ENCODE measurements at places on chromosomes 3 and 15. TPM values are rescaled to one million over a fixed set of nuclear protein-coding genes. Genes with fewer than 3 reads are reported as not detected.

DNA sequence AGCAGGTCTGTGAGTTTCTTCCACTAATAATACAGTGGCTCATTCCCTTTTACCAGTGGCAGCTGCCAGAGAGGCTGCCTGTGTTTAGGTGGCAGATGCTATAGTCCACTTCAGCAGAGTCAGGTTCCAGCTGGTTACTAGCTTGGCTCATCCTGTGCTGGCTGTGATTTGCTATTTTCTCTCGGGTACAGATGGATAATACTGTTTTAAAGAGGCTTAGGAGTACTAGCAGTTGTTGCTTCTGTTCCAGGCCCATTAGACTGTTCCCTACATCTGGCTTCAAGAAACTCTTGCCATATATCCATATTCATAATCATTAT lies 41.0 kb downstream of the ZNF609 start:
- no peak for DNase-seq

DNA sequence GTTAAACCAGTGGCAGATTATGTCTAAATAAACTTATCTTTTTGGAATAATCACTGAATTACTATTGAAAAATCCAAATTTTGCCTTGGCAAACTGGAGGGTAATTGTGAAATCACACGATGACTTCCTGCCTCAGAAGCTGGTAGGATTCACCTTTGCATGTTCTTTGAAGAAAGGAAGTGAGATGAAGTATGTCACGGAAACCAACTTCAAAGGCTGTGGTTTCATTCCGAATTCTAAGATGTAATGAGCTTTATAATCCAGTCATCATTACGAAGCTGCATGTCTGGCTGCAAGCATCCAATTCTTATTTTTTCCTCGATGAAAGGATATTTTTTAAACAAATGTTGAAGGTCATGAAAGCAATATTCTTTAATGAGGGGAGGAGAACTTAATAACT lies 15.0 kb upstream of the ZBED2 start:
- no peak for DNase-seq

- DNase-seq = no peak
Measured at GRCh38 chr15:68888419-68888818, 41.9 kb upstream of the SPESP1 start.

- DNase-seq = no peak
Measured at GRCh38 chr3:120102674-120103073, 8.4 kb upstream of the GSK3B start.

GRCh38 chr3:52159503-52159902 lies 5.3 kb upstream of the POC1A start:
- DNase-seq = no peak

DNA sequence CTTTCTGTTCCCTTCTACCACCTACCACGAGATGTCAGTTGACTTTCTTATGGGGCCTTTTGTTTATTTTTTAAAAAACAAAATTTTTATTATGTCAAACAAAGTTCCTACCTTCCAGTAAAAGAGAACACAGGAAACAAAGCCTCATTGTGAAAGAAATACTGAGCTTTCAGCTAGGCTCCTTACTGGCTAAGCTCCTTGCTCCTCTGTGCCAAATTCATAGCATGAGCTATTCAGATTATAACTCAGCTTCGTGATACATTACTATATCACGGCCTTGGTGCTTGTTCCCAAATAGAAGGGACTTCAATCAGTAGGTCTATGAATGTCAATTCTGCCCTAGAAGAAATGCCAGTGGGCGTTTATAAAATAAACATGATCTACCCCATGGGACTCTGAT lies 145.8 kb upstream of the CHRM5 start:
- DNase-seq = no peak

GRCh38 chr15:70089692-70089971 lies 8.1 kb downstream of the TLE3 start:
- no peak for DNase-seq

DNA sequence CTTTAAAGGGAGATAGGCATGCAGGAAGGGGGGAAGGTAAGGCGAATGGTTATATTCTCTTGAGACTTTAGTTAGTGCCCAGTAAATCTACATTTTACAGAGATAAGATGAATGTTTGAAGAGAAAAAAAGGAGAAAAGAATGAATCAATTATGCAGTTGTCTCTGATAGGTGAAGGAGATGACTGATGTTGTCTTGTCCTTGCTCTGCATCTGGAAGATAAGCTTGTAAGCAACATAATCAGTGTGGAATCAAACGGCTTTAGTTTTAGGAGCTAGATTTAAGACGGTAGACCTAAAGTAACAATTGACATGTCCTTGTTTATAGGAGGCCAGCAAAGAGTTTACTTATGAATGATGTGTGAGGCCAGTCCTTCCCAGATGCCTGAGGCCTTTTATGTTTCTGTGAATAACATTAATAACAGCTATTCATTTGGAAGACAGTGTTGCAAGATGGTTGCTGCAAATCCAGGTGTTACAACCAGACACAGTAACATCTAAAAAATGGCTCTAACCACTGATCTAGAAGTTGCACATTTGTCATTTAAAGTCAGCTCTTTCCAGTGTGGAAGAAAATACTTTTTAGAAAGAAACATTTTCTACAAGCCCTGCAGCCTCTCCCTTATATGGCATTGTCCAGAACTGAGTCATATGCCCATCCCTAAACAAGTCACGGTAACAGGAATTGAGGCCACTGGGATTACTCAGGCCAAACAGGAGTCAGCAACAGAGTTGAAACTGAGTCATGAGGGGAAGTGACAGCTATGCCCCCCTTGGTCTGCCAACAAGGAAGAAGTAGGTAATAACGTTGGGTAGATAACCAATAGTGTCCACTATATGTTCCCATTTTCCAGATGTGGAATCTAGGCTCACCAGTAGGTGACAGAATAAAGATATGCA lies 77.5 kb upstream of the FBN1 start:
- DNase-seq = peak; percentile 50

- no peak for DNase-seq
Measured at GRCh38 chr15:100720406-100720967, 118.1 kb downstream of the ASB7 start.

DNA sequence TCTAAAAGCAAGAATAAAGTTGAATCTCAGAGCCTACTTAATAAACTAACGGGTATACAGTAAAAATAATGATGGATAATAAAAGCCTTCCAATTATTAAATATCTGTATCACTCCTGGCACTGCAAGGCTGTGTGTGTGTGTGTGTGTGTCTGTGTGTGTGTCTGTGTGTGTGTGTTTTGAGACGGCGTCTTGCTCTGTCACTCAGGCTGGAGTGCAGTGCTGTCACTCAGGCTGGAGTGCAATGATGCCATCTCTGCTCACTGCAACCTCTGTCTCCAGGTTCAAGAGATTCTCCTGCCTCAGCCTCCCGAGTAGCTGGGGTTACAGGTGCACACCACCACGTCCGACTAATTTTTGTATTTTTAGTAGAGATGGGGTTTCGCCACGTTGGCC lies 62.5 kb downstream of the TBL1XR1 start:
- DNase-seq = no peak

- DNase-seq = no peak
Measured at GRCh38 chr15:29471757-29472156, 202.1 kb upstream of the NSMCE3 start.

DNA sequence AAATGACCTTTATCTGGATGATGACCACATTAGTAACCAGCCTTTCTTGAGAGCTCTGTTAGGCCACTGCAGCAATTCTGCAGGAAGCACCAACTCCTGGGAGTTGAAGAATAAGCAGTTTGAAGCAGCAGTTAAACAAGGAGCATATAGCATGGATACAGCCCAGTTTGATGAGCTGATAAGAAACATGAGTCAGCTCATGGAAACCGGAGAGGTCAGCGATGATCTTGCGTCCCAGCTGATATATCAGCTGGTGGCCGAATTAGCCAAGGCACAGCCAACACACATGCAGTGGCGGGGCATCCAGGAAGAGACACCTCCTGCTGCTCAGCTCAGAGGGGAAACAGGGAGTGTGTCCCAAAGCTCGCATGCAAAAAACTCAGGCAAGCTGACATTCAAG lies 252.8 kb upstream of the GOLGA6L4 start:
- DNase-seq = no peak

GRCh38 chr3:24343084-24343783 lies 151.4 kb downstream of the THRB start:
- DNase-seq = no peak

DNA sequence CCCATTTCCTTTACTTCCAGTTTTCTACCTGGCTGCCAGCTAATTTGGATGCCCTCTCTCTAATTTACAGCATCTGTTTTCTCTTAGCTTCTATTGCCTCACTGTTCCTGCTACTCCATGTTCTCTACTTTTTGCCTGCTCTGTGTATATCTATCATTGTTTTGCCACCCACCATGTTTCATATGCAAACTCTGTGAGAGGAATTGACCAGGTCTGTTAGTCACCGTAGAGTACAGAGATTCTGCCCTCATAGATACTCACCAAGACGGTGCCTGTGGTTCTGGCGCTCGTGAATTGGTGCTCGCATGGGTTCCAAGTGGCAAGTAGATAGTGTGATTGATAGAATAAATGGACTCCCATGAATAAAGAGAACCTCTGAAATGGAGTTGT lies 288.8 kb downstream of the CNTN6 start:
- no peak for DNase-seq

DNA sequence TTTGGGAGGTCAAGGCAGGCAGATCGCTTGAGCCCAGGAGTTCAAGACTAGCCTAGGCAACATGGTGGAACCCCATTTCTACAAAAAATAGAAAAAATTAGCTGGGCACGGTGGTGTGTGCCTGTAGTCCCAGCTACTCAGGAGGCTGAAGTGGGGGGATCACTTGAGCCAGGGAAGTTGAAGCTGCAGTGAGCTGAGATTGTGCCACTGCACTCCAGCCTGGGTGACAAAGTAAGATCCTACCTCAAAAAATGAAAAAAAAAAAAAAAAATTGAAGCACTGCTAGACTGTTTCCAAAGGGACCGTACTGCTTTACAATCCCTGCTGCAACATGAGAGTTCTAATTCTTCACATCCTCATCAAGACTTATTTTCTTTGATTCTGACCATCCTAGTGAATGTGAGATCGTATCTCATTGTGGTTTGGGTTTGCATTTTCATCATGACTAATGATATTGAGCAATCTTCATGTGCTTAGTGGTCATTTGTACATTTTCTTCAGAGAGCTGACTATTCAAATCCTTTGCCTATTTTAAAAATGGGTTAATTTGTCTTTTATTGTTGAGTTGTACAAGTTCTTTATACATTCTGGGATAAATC lies 10.8 kb downstream of the CMTM8 start:
- no peak for DNase-seq

- no peak for DNase-seq
Measured at GRCh38 chr3:61136191-61136590, 115.1 kb downstream of the FHIT start.

- DNase-seq = no peak
Measured at GRCh38 chr3:15629860-15630597, 28.5 kb downstream of the BTD start.

- no peak for DNase-seq
Measured at GRCh38 chr3:110625201-110625747, 446.3 kb upstream of the NECTIN3 start.

- DNase-seq = no peak
Measured at GRCh38 chr15:98684995-98685525, 36.7 kb downstream of the IGF1R start.

DNA sequence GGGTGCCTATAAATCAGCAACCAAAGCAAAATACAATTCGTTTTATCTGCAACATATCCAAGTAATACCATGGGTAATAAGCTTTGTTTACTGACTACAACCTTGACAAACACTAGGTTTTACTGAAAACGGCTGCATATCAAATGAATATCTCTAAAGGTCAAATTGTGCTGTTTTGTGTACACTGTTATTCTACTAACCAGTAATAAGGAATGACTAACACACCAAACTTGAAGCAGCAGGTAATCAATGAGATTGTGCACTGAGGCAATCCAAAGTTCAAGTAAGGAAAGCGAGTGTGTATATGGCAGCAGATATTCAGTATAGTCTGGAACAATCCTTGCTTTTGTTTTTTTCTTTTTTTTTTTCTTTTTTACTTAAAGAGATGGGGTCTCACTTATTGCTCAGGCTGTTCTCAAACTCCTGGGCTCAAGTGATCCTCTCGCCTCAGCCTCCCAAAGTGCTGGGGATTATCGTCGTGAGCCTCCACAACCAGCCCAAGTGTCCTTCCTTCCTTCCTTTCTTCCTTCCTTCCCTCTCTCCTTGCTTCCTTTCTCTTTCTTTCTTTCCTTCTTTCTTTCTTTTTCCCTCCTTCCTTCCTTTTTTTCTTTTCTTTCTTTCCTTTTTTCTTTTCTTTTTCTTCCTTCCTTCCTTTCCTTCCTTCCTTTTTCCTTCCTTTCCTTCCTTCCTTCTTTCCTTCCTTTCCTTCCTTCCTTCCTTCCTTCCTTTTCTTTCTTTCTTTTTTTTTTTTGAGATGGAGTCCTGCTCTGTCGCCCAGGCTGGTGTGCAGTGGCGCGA lies 34.9 kb downstream of the AP3S2 start:
- DNase-seq = no peak

DNA sequence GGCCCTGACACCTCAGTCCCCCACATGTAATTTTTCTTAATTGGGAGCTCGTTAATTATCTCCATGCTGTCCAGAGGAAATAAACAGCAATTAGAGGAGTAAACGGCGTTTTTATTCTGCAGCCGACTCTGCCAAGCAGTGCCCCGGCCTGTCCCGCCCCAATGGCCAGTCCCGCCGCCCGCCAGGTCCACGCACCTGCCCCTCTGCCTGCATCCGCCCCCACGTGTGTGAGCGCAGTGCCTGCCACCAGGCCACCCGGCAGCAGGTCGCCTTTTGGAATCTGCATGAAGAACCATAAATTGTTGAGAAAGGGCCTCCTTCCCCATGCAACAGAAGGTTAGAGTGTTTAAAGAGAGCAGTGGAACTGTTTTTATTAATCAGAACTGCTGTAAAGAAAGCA lies 87.5 kb upstream of the LINGO1 start:
- no peak for DNase-seq

Gene FBXL2
- 21.9 TPM for total RNA-seq

Gene TUSC7
- not detected for total RNA-seq

Gene ZBBX
- total RNA-seq = not detected

Gene IL17RB
- total RNA-seq = 0.52 TPM

Gene SLC9C1
- 0.29 TPM for total RNA-seq

Gene CP
- total RNA-seq = 36.2 TPM

Gene EXD1
- not detected for total RNA-seq

Gene RGMA
- 50.3 TPM for total RNA-seq

Gene SEMA3F
- 39.2 TPM for total RNA-seq

Gene CNTN3
- total RNA-seq = 3.4 TPM

Gene ITGA11
- total RNA-seq = 138 TPM

Gene GOLGA8H
- 6.5 TPM for total RNA-seq

Gene IL5RA
- total RNA-seq = not detected

Gene TLR9
- 0.81 TPM for total RNA-seq

Measured in aorta (tissue), 5 donors.